Osteoblast (primary cell): ENCODE measurements at places on chromosomes 1 and 21.

GRCh38 chr1:201419746-201420607 lies 1.6 kb downstream of the TNNI1 start:
- peak; percentile 58 for DNase-seq

DNA sequence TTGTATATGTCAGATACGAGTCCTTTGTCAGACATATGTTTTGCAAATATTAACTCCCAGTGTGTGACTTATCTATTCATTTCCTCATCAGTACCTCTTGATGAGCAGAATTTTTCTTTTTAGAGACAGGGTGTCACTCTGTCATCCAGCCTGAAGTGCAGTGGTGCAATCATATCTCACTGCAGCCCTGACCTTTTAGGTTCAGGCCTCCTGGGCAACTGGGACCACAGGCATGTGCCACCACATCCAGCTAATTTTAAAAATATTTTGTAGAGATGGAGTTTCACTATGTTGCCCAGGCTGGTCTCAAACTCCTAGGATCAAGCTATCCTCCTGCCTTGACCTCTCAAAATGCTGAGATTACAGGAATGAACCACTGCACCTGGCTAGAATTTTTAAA lies 93.0 kb downstream of the HLCS start:
- DNase-seq: no peak

DNA sequence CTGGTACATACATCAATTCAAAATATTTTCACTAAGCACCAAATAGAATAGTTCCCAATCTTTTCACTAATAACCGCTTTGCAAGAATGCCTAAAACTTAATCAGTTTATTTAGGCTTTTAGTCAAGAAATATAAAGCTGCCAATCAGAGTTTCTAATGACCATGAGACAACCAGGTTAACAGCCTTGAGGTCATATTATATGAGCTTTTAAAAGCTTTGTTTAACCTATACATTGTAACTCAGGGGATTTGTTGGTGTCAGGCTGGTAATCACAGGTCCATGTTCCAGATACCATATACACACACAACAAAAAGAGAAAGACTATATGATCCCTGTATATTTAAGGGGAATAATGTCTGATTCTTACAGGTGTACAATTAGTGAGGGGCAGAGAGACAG lies 246.2 kb upstream of the ADGRL2 start:
- no peak for DNase-seq

DNA sequence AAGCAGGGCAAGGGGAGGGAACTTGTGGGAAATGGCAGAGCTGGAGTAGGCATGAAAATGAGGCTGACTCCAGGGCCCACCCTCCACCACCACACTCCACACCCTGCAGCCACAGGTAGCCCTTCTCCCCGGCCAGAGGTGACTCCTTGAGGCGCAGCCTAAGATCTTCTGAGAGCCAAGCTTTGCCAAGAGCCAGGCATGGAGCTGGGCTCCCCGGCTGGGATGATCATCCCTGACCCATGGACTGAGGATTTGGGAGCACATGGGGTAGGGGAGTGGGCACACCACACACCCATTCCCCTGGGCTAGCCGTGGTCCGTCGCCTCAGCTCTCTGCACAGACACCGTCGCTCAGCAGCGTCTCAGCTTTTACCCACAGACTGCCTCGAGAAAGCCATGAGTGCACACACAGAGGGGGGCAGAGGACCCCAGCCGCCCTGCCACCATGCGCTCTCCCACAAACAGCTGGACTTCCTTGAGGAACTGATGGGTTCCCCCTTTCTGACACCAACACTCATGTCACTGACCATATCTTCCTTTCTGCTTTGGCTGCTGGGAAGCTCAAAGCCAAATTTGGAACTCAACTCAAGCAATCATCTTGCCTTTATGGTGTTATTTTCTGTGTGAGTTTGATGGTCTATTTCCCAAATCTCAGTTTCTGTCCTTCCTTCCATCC lies 123.6 kb upstream of the RUNX3 start:
- peak; percentile 54 for DNase-seq

- no peak for DNase-seq
Measured at GRCh38 chr1:12473596-12474362, 144.2 kb downstream of the DHRS3 start.

DNA sequence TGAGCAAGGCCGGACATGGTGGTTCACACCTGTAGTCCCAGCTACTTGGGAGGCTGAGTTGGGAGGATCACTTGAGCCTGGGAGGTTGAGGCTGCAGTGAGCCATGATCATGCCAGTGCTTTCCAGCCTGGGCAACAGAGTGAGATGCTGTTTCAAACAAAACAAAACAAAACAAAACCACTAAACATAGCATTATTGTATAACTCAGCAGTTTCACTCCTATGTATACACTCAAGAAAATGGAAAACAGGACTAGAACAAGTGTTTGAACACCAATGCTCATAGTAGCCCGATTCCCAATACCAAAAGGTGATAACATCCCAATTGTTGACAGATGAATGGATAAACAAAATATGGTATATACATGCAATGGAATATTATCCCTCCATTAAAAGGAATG lies 1.3 kb upstream of the SPATA21 start:
- DNase-seq: no peak

- DNase-seq: no peak
Measured at GRCh38 chr1:73160759-73161158, 878.4 kb upstream of the NEGR1 start.

DNA sequence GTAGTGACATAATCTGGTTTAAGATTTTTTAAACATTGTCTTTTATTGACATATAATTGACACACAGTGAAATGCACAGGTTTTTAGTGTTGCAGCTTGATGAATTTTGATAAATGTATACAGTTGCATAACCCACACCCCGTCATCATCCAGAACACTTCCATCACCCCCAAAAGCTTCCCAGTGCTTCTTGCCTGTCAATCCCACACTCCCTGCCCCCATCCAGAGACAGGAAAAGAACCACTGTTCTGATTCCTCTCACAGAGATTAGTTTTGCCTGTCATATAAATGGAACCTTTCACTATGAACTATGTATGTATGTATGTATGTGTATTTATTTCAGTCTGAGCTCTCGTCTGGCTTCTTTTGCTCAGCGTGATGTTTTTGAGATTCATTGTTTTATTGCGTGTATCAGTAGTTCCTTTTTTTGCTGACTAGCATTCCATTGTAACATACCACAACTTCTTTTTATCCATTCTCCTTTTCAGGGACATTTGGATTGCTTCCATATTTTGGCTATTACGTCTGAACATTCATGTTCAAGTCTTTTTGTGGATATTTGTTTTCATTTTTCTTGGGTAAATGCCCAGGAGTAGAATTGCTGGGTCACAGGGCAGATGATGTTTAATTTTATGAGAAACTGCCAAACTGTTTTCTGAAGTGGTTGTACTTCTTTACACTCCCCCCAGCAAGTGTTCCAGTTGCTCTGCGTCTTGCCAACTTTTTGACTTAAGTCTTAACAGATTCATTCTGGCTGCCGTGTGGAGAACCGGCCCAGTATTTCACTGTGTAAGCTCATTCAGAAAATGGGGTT lies 8.7 kb downstream of the UBIAD1 start:
- peak; percentile 87 for DNase-seq

GRCh38 chr1:3330771-3331245 lies 123.7 kb upstream of the ARHGEF16 start:
- DNase-seq: no peak

DNA sequence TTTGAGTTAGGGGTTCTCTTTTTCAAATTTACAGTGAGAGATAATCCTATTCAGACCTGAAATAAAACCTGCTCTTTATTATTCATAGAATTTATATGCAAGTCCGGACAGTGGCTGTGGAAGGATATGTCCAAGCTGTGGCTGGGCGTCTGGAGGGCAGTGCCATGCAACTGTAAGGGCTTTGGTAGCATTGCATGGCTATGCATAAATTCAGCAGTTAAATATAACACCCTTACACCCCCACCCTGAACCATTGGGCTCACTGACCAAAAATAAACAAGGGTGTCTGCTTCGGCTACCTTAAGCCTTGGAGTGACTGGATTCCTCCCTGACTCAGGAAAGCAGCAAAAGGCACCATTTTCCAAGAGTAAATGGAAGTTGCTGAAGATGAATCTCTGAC lies 5.4 kb downstream of the CHTOP start:
- no peak for DNase-seq

- no peak for DNase-seq
Measured at GRCh38 chr1:212269306-212269705, 15.9 kb upstream of the PPP2R5A start.

DNA sequence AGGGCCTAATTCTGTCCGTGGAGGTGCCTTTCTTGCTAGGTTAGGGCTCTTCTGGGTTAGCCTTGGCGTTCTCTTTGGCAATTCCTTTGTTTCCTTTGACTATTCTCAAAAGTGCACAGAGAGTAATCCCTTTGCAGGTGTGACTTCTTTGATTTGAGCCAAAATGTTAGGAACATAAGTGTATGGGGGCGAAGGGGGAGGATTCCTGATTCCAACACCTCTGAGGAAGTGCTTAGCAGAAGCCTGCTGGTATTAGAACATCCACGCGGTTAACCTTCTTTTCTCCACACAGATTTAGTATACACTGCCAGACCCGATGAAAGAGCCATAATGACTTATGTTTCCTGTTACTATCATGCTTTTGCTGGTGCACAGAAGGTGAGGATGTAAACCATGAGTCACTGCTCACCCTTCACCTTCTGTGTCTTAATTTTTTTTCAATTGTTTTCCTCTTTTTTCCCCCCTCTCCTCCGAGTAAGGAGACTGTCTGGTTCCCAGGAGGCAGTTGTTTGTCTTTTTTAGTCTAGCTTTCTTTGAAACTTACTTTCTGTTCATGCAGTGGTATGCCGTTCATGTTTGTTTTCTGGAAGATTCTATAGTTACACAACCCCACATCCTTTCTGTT lies 48.0 kb downstream of the ACTN2 start:
- DNase-seq: no peak

DNA sequence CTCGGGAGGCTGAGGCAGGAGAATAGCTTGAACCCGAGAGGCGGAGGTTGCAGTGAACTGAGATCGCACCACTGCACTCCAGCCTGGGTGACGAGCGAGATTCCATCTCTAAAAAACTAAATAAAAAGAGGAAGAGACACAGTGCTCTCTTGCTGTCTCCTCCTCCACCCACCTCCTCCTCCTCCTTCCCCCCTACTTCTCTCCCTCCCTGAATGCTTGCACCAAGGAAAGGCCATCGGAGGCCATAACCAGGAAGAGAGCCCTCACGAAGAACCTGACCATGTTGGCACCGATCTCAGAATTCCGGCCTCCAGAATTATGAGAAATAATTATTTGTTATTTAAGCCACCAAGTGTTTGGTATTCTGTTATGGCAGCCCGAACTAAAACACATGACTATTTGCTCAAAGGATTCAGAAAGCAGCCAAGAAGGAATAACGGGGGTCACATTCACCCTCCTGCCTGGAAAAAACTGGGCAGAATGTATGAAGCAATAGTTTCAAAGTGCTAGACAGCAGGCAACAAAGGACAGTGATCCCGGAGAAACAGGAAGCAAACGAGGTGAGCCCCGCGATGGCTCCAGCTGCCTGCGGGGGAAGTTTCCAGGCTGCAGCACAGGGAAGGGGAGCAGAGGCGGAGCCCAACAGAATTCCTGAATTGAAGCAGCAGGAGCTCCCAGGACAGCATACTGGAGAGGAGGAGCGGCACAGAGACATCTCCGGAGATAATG lies 35.8 kb downstream of the LDLRAD1 start:
- peak; percentile 92 for DNase-seq

GRCh38 chr1:172699111-172699510 lies 40.2 kb downstream of the FASLG start:
- DNase-seq: no peak

DNA sequence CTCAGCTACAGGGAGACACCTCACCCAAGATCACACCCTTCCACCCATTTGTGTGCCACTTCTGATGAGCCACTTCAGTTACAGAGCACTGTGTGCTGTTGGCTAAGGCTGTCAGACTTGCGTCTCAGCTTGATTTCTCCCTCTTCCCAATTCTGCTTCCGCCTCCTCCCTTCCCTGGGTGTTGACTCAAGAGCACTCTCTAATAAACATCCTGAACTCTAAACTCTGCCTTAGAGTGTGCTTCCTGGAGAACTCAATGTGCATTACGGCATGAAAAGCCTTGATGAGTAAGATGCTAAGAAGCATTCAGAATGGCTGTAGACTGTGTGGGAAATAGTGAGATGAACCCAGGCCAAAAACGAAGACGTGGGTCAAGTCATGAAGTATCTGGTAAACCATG lies 54.9 kb upstream of the S1PR1 start:
- DNase-seq: no peak

- no peak for DNase-seq
Measured at GRCh38 chr1:204382714-204383083, 23.0 kb upstream of the PLEKHA6 start.
